Cerebellum (tissue), 4 donors: ENCODE measurements at places on chromosomes 3 and 15.

GRCh38 chr3:69890084-69890483 is 109.4 kb upstream of the SAMMSON start:
- no peak for DNase-seq

- DNase-seq: no peak
Measured at GRCh38 chr3:17755836-17756235, 13.4 kb upstream of the TBC1D5 start.

GRCh38 chr3:150035301-150035779 is 64.6 kb upstream of the PFN2 start:
- no peak for DNase-seq

DNA sequence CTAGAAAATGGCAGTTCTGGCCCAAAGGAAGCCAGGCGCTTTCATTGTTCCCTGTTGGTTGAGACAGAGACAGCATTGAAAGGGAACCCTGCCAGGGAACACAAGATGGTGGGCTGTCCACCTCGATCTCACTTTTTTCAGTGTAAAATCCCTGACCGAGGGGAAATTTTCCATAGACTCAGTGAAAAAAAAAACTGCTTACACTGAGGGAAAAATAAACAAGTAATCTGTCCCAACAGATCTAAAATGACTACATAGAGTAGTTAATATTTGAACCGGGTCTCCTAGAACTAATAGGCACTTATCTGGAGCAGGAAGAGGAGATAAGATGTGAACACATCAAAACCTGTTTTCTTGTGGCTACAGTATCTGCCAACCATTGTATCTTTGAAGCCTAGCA is 763.4 kb upstream of the GOLIM4 start:
- DNase-seq: no peak

- DNase-seq: no peak
Measured at GRCh38 chr3:160685144-160685766, 8.3 kb downstream of the ARL14 start.

- no peak for DNase-seq
Measured at GRCh38 chr15:90358124-90359033, 6.3 kb downstream of the ZNF774 start.

DNA sequence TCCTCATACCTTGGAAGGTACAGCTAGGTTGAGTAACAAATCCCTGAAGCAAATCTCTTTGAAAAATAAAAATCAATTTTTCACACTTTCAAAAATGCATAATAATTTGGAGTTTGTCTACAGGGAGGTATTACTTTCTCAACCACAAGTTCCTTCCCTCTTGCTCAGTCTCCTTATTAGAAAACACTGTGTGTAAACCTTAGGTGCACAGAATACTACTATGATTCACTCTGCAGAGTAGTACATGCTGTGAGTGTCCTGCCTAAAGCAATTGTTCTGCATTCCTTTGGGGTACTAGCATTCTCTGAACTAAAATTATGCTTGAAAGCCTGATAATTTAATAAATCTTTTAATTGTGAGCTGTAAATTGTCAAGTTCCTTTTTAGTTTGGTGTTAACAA is 115.9 kb upstream of the EPHA3 start:
- DNase-seq: no peak

- DNase-seq: no peak
Measured at GRCh38 chr3:188385295-188385694, 231.3 kb downstream of the LPP start.

- no peak for DNase-seq
Measured at GRCh38 chr15:85973584-85974347, 105.9 kb upstream of the AGBL1 start.

DNA sequence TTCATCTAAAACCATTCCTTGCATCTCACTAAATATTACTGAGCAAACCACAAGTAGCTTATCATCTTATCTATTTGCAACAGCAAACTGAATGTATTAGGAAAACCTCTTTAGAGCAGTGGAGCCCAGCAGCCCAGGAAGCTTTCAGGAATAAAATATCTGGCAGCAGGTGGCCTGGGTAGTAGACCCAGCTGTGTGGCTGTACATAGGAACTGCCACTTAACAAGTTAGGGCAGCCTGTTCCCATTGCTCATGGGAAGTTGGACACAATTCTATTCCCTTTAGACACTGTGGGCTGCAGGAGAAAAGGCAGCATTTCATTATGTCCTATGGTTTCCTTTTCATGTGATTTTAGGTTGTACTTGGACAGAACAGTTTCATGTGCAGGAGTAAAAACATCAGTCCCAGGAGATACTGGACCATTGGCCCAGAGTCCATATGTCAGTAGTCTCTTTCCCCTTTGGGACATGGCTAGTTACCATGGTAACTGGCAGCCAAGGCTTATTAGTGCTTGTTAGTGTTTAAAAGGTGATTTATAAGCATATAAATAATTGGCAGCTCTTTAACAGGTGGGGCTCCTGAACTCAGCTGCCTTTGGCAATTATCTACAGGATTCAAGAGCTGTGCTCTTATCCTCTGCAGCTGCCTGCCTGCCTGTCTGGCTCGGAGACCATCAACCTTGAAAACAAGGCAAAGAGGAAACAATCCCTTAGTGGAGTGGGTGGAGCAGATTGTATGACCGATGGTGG is 28.9 kb upstream of the LSAMP start:
- DNase-seq: no peak

- DNase-seq: peak; percentile 4
Measured at GRCh38 chr3:19147905-19148767, at the start of gene KCNH8. TSS of gene KCNH8 (plus strand) at chr3:19148510. CDS start at chr3:19148720, 210 bp downstream.

GRCh38 chr3:150220041-150220440 is 188.1 kb upstream of the TSC22D2 start:
- DNase-seq: no peak

DNA sequence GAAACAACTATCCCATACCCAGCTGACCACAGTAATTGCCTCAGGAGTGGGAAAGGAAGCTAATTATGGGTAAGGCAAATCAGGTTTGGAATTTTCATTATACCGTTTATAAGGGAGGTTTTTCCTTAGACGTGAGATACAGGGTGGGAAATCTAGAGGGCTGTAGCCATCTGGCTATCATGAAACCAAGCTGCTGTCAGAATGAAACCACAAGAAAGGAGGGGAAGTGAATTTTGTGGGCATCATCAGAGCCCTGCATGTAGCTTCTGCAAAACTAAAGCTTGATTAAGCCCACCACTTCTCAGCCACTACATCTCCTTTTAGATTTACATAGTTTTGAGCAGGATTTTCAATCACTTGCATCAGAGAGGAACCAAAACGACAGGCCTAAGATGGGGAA is 893.5 kb downstream of the TUSC7 start:
- no peak for DNase-seq

DNA sequence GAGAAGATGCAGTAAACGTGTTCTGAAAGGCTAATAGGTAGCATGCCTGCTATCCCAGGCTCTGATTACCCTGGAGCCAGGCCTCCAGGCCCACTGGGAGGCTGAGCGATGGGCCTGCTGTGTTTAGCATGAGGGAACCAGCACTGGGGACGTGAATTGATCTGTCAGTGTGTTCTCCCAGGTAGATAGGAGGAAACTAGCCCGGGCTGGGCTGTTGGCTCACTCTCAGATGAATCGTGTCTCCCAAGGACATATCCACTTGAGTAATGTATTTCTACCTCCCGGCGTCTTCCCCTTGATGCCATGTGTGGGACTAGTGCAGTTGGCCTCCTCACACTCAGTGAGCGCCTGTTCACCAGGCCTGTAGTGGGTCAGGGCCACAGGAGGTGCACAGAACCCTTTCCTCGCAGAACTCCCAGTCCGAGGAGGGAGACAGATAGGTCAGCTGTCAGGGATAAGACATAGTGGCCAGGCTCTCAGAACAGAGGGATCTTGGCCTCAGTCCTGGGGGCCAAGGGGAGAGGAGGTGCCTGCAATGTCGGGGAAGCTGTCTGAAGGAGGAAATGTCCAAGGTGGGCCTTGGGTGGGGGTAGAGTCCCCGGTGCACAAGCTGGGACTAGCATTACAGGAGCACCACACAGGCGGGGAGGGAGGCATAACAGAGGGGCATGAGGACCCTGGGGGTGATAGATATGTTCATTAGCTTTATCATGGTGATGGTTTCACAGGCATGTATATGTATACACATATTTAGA is 111.7 kb downstream of the DNAJB8 start:
- no peak for DNase-seq

- DNase-seq: peak; percentile 48
Measured at GRCh38 chr15:62742409-62743171, 300.0 kb upstream of the TPM1 start.

DNA sequence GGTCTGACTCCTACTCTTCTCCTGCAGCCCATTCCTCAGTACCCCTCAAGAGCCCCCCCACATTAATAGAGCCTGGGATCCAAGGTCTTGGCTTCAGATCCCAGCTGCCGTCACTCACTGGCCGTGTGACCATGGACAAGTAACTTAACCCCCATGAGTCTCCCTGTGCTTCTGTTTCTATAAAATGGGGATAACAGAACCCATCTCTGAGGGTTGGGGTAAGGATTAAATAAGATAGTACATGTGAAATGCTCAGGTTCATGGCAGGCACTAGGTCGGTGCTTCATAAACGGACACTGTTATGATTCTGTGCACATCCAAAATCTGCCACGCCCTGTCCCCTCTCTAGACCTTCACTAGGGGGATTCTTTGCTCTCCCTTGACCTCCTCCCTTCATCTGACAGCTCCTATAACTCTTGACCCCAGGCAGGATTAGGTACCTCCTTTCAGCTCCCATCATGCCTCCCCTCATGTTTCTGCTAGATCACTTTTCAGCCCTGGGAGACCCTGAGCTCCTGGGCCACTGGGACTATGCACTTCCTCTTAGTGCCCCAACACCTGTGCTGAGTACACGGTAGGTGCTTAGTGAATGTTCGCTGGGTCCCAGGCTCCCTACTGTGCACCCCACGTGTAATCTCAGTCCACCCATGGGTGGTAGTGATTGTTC is 1.5 kb downstream of the CAND2 start:
- no peak for DNase-seq

DNA sequence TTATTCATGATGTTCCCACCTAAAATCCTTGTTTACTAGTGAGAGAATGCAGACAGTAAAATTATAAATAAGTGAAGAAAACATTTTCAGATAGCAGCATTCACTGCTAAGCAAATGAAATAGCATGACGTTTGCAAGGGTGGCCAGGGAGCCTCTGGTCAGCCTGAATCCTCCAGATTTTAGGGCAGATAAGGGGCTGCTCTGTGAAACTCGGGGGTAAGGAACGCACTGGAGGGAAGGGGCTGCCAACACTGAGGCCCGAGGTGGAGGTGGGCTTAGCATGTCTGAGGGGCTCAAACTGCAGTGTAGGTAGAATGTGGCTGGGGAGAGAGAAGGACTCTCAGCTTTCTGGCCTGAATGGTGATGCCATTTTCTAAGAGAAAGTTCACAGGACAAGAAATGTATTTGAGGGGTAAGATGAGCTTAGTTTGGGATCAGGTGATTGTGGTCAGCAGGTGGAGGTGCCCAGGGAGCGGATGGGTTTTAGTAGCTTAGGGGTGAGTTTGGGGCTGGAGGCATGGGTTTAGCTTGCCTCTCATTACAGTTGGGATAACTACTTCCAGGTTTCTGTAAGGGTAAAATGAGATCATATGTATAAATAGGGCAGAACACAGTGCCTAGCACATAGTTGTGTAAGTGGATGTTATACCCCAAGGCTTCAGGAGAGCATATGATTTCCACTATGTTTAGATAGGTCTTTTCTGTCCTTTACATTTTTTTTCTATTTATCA is 20.5 kb downstream of the GPR171 start:
- DNase-seq: no peak

DNA sequence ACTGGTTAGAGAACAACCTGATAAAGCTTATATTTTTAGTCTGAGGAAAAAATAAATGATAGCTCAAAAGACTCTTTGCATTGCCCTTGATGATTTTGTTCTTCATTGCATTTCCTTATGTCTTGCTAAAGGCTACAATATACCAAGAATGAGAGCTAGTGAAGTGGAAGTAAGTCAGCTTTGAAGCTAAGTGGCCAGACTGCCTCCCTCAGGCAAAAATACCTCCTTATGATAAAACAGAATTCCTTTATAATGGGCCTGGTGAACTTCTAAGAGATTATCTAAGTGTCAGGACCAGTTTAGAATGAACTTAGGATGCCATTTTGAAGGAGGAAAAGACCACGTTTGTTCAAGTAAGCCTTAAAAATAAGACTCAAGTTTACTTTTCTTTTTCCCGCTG is 678.4 kb downstream of the ROBO2 start:
- no peak for DNase-seq

DNA sequence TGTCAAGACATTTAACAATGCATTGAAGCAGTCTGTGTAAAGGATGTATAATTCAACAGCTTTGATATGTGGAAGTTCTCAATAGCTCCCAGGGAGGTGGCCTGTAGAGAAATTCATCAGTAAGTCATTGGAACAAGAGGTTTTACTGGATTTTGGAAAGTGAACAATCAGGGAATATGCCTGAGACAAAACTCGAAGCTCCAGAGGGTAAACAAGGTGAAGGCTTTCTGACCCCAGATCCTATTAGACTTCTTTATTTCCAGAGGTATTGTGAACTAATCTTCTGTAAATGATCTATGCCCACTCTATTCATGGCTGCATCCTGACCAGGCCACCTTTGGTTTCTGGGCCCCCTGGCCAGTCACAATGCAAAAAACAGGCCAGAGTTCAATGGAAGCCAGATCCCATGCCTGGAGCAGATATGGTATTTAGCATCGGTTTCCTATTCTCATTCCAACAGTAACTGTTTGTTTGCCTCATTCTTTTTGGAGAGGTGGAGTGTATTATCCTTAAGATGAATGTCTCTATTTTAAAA is 177.3 kb downstream of the SATB1 start:
- no peak for DNase-seq

DNA sequence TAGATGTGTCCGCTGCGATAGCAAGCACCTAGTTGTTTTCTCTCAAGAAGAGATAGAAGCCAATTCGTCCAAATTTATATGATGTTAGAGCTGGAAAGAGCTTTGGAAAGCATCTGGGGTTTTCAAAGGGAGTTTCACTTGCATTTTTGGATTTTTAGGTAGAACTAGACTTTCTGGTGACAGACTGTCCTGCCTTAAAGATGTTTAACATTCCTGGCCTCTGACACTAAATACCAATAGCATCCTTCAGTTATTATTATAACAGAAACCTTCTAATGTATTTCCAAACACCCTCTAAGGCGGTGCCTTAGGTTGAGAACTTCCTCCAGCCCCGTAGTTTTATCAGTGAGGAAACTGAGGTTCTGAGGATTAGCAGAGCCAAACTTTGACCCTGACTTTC is 305.3 kb downstream of the SATB1 start:
- no peak for DNase-seq

GRCh38 chr3:52817221-52817620 is 13.3 kb downstream of the ITIH4 start:
- no peak for DNase-seq

GRCh38 chr3:82629937-82630336 is 868.5 kb upstream of the GBE1 start:
- no peak for DNase-seq

DNA sequence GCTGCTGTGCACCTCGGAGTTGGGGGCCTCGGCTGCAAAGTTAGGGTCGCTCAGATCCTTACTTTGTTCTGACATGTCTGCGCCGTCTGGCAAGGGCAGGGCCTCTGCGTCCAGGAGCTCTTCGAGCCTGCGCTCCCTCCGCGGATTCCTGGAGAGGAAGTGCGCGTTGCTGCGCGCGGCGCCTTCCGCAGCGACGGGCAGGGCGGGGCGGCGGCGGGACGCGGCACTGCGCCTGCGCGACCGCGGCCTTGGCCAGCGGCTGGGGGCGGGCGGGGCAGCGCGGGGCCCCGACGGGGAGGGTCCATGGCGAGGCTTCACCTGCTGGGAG is at the start of gene NDN:
Gene NDN, minus strand, starts transcription at position 163 of the 328 bp plus-strand sequence. Its CDS starts 88 bp downstream, at position 75.
- DNase-seq: peak; percentile 6
